ENCODE measurements at places on chromosomes 2 and 18.

DNA sequence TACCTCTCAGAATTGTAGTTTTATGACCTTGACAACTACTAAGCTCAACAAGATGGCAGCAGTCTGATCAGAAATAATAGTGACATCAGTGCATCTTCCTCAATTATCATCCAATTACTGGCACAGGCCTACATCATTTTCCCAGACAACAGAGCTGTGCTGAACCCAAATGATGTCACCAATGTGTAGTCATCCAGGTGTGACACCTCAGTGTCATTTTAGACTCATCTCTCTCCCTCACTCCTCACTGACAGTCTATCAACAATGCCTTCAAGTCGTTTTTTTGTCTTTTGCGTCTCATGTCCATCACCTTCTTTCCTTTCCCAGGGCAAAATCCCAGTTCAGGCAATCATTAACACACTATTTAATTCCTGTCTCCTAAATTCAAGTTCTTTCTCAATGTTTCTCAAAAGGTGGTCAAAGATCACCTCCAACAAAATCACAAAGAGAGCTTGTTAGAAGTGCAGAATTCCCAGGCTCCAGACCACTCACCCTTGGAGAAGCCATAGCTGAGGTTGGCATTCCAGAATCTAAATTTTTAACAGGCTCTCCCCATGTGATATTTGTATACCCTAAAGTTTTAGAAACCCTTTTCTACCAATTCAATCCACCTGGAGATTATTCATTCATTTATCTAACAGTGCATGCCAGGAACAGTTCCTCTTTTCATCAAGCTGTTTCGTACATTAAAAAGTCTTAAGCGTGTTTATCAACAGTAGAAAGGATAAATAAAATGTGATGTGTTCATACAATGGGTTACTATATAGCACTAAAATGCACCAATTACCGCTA is 125.3 kb upstream of the KLF7 start:
- no peak for DNase-seq

GRCh38 chr2:188677142-188677541 is 297.0 kb upstream of the COL3A1 start:
- DNase-seq, result no peak

- DNase-seq, result peak; percentile 52
Observed at GRCh38 chr18:37565101-37565976, at the start of gene CELF4. Gene CELF4, minus strand, starts transcription at chr18:37565798.

DNA sequence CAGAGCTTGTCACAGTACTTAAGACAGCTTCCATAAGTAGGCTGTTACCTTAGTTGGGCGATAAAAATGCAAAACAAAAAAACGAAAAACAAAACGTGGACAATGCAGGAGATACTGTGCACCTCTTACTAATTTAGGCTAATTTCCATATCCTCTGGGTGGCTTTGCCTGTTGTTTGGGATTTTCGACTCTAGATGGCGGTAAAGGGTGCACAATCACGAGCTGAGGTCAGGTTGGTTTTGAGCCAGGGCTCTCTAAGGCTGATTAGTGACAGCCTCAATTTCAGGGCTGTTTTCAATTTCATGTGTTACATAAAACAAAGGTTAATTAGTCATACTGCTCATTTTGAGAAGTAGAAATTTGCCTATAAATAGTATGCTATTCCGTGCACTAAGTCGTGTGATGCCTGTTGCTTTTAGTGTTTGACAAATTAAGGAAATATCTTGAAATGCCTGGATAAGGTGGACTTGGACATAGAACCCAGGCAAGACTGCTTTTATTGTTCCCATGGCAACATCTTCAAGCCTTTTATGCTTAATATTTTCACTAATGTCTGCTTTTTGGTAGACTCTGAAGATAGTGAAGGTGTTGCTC is 493.1 kb downstream of the SOCS6 start:
- no peak for DNase-seq

DNA sequence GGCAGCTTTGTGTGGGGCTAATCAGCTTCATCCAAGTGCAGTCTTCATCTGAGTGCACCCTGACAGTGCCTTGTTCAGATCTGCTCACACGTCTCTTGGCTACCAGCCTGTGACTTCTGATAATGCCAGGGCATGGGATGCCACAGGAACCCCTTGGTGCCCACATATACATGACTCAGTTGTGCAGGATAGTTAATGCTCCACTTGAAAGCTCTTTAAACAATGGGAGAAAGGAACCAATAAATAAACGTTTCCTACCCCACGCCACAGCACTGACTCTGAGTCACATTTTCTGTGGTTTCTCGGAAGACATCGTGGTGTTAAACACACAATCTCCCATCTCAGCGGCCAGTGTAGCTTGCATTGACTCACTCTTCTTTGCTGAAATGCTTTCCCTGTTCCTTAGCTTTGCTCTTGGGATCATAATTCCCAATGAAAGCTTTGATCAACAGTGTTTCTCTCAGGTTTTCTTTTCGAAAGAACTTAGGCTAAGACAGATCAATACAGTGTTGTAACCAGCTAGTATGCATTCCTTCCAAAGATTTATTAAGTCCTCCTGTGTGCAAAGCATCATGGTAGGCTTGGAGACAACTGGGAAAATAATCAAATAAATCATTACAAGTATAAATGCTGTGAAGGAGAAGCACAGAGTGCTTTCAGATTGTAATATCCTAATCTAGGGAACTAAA is 142.0 kb downstream of the COPS8 start:
- DNase-seq, result no peak

DNA sequence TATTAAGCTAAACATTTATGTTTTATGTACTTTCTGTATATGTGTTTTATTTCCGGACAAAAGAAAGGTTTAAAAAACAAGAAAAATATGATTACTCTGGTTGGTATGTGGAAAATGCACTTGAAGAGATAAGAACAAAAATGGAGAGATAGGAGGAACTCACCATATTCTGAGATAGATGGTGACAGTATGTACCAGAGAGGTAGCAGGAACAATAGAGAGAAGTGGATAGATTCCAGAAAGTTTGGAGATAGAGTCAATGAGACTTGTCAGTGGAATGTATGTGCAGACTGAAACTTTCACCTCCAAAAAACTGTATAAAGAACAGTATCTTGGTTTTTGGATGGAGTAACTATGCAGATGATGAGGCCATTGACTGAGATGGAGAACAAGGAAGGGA is 105.6 kb upstream of the FSHR start:
- no peak for DNase-seq

GRCh38 chr2:38016219-38016618 is 59.7 kb downstream of the CYP1B1 start:
- DNase-seq, result no peak

DNA sequence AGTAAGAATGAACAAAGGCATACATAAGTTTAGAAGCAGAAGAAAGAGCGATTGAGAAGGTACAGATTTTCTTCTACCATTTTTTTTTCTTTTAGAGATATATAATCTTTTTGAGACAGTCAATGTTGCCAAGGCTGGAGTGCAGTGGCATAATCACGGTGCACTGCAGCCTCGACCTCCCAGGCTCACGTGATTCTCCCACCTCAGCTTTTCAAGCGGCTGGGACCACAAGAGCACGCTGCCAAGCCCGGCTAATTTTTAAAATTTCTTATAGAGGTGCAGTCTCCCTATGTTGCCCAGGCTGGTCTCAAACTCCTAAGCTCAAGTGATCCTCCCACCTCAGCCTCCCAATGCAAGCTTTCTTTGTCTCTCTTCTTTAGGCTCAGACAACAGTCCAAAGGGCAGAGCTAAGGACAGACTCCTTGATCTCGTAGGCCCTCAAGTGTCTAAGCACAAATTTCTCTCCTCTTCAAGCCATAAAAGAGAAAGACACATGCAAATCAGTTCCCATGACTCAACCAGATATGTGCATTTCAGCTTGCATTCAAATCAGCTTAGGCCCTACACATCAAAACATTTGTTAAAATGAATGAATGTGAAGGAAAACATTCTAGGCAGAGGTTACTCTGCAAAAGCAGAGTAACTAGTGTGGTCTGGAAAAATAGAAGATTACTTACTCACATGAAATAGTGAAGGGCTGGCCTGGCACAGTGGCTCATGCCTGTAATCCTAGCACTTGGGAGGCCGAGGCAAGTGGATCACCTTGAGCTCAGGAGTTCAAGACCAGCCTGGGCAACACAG is 18.0 kb downstream of the ITSN2 start:
- no peak for DNase-seq

GRCh38 chr2:65660340-65660739 is 227.9 kb upstream of the SPRED2 start:
- DNase-seq, result no peak

- no peak for DNase-seq
Observed at GRCh38 chr18:54532222-54532621, 58.8 kb upstream of the DYNAP start.

DNA sequence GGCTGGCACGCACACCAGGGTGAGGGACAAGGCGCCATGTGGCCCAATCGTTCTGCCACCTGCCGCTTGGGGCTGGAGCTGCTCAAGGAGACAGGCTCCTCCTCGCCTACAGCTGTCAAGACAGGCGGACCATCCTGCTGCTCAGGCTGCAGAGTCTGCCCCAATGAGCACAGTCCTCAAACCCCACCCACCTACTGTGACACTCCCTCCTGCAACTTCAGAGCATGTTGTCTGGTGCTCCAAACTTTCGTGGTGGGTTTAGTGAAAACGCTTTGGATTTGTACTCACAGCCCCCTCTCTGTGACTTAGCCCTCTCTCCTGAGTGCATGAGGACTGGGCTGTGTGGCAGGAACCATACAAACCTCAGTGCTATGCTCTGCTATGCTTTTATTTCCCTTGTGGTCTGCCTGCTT is 23.2 kb upstream of the SLC35F6 start:
- no peak for DNase-seq

- no peak for DNase-seq
Observed at GRCh38 chr2:40370007-40370395, 81.9 kb downstream of the SLC8A1 start.

- DNase-seq, result no peak
Observed at GRCh38 chr2:857937-858336, 92.7 kb upstream of the SNTG2 start.

DNA sequence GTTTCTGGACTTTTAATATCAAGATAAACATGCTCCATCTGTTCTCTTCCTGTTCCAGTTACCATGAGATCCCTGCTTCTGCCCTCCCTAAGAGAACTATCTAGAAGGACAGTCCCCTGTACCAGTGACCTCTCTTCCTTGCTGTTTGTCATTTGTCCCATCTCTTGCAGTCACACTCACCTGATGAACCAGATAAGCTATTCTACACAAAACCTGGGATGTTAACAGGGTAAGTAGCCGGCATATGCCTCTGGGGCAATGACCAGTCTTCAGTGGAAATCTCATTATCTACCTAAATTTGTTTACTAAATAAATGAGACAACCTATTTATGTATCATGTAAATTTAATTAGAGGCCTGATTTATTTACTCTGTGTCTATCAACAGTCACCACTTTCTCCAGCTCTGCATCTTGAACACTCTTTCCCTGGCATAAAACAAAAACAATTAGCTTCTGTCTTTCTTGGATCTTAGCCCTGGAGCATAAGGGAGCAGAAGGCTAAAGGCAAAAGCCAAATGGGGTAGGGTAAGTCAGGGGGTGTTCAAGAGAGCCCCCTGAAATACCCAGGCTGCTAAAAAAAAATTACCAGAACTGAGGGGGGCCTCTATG is 337.7 kb downstream of the ALK start:
- DNase-seq, result no peak

GRCh38 chr2:175293776-175294175 is 112.3 kb upstream of the ATP5MC3 start:
- no peak for DNase-seq

DNA sequence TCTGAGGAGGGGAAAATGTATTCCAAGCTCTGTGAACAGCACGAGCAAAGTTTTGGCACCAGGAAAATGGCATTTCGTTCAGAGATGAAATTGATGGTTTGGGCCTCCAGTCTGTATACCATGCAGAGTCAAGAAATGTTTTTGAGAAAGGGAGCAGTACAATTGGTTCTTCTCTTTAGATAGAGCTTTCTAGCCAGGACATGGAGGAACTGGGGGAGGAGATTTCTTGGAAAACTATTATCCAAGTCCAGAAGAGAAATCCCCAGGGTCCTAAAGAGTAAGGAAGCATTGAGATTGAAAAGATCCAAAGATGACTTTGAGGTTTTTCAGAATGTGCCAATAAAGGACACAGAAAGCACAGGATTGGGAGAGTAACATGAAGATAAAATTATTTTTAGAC is 432.4 kb downstream of the TNS1 start:
- no peak for DNase-seq

DNA sequence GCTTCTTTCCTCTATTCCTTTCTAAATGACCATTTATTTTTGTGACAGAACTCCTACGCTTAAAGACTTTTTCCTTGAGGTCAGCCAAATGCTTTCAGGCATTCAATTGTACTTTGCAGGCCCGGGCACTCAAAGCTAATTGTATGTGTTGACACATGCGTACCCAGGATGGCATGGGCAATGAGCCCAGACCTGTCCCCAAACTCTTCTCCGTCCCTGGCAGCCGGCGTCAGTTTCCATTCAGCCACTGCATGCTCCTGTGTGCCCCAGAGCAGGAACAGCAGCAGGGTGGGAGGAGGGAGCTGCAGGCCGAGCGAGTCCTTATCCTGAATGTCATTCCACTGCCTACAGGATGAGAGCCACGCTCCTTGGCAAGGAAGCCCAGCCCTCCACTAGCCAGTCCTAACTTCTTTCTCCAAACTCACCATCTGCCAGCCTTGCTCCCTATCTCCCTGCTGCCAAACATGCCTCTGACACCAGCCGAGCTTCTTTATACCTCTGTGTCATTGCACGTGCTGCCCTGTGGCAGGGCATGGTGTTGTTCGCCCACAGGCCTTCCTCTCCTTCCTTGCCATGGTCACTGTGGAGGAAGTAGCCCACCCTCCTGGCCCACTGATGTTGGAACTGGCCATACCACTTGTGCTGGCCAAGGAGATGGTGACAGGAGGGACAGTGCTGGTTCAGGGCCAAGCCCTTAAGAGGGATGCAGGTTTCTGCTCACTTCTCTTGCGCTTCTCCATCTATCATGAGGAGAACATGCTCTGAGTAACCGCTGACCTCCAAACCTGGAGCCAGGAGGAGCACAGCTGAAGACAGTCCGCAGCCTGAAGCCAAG is 116.9 kb upstream of the FHL2 start:
- DNase-seq, result no peak

DNA sequence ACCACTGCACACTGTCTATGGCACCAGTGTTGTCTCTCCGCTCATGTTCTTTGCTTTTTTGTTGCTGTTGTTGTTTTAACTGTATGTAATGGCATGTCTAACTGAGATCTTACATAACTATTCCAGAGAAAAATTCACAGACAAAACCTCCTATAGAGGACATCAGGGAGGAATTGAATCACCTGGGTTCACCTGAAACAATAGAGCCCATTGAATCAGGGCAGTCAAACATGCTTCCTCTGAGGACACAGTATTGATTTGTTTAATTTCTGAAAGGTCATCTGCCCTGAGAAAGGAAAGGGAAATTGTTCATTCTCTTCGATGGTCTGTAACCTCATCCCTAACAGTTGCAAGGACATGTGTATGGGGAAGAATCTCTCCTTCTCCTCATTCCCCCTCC is 237.5 kb downstream of the SRBD1 start:
- DNase-seq, result no peak

DNA sequence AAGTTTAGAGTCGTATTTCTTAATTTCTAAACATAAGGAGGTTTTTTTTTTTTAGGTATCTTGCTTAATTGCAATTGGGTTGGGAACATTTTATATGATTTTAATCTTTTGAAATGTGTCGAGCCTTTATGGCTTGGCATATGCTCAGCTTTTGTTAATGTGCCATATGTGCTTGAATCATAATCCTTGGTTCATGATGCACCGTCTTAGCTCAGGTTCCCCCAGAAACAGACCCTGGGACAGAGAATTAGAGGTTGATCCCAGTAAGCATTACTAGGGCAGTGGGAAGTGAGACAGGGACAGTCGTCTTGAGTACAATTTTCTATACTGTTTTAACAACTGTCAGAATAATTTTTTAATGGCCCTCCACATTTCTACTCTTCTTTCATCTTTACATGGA is 9.3 kb downstream of the CHCHD5 start:
- no peak for DNase-seq

Data from SW 1271 (cell line).